ENCODE measurements at places on chromosomes 12 and 14. TPM values are rescaled to one million over a fixed set of nuclear protein-coding genes. Genes with fewer than 3 reads are reported as not detected.

Gene CBLN3
- 1.1 TPM for total RNA-seq

Gene AMHR2
- total RNA-seq: 0.15 TPM

Gene BMAL2
- total RNA-seq: 10.9 TPM

DNA sequence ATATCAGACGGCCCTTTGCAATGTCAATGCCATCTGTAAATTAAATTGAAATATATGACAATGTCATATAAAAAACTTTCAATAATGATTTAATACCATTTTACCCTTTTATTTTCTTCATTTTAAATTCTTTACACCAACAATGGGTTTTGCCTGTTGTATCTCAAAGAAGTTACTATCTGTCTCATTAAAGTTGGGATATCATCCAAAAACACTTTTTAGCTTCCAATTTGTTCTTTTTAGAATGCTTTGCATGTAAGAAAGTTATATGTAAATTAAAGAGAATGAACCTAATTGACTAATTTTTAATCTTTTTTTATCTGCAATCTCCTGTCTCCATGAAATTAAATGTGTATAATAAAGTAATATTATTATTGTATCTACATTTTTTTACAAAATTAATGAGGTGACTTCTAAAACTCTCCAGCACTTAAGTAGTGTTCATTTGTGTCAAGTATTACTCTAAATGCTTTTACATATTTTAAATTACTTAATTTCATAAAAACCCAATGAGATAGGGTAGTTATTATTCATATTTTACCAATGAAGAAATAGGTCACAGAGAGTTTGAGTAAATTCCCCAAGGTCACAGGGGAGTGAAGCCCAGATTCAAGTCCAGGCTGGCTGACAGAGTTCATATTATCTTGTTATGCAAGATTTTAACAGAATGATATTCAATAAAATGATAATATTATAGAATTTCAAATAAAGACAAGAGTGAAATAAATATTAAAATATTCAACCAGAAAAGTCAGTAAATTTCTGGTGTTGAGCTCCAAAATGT lies 673.0 kb upstream of the FLRT2 start:
- no peak for DNase-seq

DNA sequence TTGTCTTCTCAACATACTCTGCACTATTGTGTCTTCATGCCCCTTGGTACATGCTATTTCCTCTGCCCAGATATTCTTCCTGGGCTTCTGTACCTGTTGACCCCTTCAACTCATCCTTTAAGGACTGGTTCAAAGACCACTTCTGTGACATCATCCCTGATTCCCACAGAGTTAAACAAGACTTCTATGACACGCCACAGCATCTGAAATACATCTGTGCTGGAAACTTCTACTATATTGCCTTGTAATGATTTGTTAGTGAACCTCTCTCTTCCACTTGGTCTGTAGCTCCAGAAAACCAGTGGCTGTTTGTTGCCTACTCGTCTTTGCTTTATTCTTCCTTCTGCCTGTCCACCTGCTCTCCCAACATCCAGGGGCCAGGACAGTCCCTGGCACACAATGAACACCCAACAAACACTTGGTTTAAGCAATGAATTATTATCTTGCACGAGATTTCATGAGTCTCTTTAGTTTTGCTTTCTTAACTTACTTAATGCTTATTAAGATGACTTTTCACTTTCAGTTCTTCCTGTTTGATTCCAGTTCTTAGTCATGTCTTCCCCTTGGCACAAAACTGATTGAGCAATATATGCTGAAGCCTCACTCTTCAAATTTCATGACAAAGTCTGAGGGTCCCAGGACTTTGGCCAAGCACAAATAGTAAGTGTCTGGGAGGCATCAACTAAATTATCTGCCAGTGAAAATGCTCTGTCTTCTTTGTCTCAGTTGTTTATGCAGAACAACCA lies 485.9 kb downstream of the APAF1 start:
- DNase-seq: no peak

DNA sequence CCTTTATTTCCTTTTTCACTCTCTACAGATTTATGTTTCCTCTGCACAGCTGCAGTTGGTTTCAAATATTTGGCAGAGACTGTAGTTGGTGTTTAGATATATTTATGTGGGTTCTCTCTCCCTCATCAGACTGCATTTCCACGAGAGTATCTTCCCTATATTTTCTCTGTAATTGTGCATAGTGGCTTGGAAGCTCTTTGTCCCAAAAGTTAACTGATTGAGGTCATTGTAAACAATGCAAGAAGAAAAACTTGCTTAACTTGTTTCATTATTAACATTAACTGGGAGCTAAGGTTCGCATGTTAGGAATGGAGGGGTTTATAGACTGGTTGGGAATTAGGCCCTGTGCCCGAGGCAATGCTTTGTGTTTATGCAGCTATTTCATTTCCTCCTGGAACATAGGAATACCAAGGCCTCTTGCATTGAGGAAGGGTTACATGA lies 216.9 kb upstream of the HMGA2 start:
- DNase-seq: no peak

DNA sequence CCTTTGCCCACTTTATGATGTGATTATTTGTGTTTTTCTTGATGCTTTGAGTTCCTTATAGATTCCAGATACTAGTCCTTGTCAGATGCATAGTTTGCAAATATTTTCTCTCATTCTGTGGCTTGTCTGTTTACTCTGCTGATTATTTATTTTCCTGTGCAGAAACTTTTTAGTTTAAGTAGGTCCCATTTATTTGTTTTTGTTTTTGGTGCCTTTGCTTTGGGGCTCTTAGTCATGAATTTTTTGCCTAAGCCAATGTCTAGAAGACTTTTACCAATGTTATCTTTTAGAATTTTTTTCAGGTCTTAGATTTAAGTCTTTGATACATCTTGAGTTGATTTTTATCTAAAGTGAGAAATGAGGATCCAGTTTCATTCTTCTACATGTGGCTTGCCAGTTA lies 667.3 kb downstream of the SLC16A7 start:
- DNase-seq: no peak

DNA sequence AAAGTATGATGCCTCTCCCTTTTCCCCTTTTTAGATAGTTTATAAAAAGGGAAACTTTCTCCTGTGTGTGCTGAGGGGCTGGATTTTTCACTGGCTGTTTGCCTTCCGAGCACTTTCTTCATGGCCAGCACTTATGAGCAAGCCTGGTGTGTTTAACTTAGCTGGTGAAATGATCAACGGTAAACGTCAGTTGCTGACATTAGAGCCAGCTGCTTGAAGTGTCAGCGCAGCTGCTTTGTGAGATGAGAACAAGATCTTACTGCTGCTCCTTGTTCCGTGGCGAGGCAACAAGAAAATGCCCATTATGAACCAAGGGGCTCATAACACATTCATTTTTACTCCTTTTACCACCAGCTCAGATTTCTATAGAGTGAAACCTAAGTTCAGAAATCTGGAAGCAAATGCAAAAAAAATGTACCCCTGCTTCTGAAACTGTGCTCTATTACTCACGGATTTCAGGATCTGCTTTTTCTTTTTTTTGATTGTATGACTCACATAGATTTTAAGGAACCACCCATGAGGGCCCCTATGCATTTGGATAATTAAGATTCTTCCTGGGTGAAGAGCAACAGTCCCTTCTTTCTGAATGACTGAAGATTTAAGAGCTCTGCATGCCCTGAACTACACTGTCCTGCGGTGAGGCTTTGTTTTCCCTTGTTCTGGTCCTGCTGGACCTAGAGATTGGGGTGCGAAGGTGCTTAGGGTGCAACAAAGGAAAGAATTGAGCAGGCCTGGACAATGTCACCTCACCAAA lies 74.3 kb upstream of the CPM start:
- DNase-seq: peak; percentile 12

DNA sequence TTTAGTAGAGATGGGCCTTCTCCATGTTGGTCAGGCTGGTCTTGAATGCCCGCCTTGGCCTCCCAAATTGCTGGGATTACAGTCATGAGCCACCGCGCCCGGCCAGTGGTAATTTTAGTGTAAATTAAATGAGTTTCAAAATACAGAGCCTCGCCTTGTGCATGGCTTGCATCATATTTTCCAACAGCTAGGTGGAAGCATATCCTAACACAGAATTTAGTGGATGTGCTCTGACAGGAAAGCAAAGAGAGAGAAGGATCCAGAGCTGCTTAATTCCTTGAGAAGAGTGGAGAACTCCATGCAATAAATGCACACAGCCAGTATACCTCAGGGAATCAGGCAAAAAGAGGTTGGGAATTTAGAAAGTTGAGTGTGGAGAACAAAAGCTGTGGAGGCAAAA lies 2.5 kb downstream of the OR6C2 start:
- no peak for DNase-seq

DNA sequence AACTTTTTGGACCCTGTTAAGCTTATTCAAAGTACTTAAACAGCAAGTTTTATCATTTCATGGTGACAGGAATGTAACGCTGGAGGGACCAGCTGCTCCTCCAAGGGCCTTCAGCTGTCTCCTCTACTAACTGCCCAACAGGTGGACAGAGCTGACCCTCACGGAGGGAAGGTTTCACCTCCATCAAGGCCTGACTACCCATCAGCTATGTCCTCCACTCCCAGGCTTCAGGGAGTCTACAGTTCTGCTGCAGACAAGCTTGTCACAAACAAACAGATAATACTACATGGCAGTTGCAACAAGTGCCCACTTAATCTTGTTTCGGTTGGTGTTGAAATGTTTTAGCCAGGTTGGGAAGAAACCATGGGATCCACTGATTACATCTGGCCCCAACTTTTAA lies 175.1 kb downstream of the TTC7B start:
- no peak for DNase-seq

DNA sequence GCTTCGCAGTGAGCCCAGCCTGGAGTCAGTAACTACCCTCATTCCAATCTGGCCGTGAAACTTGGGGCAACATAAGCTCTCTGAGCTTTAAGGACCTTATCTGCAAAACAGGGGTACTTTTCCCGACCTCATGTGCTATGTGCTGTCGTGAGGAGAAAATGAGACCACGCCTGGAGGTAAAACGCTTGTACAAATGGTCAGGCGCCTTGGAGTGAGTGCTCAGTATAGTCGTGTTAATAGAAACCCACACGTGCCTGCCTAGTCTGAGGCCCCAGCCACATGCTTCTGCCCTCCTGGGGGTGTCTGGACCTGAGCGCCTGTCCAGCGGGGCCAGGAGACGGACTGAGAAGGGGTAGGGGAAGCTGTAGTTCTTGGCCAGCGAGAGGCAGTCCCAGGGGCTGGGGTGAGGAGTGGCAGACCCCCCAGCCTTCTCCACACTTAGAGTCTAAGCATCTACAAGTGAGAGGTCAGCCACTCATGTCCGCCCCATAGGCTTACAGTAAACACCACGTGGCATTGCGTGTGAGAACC lies 4.9 kb downstream of the AQP5 start:
- DNase-seq: no peak

DNA sequence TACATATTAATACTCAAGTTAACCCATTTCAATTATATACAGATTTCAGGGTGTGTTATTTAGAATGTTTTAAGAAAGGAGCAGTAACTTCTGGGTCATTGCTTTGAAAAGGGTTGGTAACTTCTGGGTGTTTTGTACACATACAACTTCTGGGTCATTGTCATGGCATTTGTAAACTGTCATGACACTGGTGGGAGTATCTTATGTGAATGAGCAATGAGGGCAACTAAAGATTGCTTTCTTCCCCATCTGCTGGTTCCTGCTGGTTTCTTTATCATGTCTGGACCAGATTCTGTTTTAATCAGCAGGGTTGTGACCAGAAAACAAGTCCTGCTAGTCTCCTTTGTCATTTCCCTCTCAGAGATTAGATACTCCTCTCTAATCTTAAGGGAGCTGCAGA lies 713.3 kb downstream of the LRFN5 start:
- no peak for DNase-seq

DNA sequence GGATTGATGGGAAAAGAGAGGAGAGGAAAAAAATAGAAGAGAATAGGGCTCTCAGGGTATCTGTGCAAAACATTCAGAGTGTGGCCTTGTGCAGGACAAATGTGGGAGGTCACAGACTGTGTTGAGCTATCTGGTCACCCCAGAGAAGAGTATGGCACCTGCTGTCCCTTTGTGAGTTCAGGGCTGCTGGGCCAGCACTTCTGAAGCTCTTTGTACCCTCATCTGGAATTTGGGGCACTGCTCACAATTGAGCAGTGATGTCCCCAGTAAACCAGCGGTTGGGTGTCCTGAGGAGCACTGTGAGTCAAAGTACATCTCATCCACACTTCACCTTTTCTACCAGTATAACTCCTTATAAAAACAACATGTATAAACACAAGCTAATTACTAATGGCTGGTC lies 2.6 kb upstream of the KRT81 start:
- DNase-seq: no peak

GRCh38 chr12:2893007-2893406 lies 2.3 kb downstream of the TULP3 start:
- DNase-seq: no peak

DNA sequence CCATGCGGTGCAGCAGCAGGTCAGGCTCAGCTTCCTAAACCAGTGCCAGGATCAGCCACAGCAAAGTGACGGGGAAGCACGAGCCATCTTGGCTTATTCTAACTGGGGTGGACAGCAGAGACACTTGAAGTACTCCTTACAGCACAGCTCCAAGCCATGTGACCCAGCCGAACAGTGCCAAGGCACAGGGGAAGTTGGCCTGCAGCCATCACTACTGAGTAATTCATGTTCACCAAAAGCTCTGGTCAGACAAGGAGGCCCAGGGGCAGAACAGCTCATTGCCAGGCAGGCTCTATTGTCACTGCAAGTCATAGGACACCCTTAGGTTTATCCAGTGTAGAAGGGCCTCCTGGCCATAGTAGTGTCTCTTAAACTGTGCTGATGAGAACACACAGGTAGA lies 23.4 kb upstream of the SLC35F4 start:
- no peak for DNase-seq

- no peak for DNase-seq
Observed at GRCh38 chr12:15194456-15195368, 26.5 kb downstream of the RERG start.

DNA sequence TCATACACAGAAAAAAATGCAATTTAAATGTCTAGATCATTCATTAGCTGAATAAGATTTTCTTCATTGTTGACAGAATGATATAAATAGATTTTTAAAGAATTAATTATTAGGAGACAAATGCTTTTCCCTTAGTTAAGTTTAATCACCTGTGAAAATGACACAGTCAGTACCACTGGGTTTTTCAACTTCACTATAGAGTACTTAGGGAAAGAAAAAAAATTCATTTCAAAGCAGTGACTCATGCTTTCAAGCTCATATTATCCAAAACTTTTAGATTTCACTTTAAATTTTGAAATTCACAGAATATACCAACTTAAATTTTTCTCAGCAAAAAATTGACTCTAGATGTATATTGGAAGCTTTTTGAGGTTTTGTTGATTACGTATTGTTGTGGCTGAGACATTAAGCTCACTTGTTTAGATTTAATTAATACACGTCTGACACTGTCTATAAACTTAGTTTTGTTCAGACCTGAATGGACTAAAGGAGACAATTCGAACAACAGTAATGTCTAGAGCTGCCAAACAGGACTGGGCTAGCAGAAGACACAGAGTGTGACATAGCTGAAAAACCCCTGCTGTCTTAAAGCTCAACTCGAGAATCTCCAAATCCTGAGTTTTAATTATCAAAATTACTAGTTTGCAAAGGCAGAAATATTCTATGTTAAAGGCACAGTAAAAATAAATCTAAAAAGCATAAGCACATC lies 1.6 kb downstream of the MGAT4C start:
- DNase-seq: no peak

DNA sequence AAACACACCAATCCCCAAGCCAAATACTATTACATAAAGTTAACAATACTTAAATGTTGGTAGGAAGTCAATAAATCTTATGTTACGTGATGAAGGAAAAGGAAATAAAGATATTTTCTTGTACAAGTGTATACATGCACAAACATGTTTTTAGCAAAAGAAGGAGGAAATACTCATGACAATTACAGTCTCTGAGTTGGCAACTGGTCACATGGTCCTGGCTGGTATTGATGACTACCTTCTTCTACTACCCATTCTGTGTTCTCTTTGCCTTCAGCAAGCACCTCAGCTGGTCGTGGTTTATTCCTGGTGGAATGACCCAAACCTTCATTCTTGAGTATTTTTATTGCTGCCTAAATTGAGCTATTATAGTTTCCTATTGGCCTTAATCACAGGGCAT lies 84.8 kb downstream of the PLBD1 start:
- DNase-seq: no peak
